ENCODE measurements at places on chromosomes 7 and 10.

DNA sequence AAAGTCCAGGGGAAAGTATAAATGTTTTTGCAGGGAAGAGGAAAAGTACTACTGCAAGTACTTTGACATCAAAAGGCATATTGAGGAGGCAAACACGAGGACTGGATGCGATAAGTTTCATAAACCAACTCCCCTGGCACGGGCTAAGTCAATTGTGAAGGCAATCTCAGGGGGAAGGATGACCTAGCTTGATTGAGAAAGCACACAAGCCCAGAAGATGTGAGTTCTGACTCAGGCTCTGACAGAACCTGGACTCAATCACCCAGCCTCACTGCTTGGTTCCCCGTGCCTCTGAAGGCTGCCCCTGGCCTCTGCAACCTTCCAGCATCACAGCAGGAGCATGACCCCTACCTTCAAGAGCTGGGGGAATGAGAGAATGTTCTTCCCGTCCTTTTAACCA lies 93.2 kb upstream of the ZNF438 start:
- DNase-seq: no peak

- DNase-seq: no peak
Observed at GRCh38 chr7:133124974-133125373, 43.1 kb upstream of the CHCHD3 start.

DNA sequence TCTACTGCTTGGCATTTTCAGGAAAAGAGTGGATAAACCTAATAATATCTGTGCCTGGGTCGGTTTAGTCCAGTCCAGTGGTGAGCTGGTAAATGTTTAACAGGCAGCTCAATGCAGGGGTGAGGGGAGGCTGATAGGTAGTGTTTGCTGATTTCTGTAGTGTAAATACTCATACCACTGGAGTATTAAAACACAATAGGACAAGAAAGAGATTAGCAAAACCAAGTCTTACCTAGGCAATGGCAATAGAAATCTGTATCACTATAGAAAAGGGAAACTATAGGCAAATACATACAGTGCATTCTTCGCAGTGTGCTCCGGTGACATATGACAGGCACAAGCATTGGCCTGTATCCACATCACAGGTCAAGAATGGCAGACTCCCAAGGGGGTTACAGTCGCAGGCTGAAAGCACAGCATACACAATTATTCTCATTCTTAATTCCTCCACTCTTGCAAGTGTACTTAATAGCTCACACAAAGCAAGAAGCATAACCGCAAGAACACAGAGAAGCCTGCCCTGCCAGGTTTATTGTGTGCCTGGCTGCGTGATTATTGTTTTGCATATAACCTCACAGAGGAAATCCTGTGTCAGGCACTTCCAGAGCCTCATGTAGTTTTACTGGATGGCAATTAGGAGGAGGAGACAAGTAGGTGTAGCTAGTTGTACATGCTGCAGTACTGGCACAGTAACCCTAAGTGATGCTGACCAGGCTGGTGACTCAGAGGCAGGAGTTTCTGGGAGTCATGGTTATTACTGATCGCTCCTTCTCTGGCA lies 35.0 kb downstream of the LAMB4 start:
- DNase-seq: no peak

DNA sequence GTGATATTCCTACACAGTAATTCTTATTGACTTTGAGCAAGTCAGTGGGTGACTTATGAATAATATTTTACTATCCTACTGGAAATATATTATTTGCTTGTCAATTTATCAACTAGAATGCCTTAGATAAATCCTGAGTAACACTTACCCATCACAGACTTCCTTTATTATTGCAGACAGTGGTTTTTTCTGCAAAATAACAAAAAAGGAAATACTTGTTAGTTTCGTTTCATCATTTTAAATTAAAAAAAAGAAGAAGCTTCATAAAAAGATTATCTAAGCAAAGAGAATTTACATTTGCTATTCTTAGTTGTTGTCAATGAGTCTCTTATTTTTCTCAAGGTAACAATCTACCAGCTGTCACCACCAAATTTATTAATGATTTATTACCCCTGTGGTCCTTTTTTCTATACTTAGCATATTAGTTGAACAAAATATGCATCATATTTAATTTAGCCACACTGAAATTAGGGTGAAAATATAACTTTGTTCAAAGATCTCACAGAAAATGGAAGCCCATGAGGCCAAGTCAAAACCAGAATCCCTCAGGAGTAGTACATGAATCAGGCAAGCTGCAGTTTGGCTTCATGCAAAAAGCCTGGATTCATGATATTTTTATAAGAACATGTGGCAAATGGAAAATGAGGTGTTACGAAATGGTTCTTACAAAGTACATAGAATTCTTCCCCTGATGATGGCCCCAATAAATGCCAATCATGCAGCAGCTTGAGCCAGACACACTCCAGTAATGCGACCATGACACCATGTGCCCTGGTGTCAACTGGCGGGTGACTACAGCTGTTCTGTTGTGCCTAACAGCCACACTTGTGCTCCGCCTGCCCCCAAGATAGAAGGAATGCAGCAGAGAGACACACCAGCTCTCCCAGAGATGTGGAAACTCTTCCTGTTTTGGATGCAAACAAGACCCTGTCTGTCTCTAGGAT lies 132.6 kb downstream of the ELMO1 start:
- DNase-seq: no peak

- no peak for DNase-seq
Observed at GRCh38 chr7:110388457-110388856, 702.5 kb upstream of the LRRN3 start.

- no peak for DNase-seq
Observed at GRCh38 chr10:111034598-111035310, 42.1 kb upstream of the ADRA2A start.

Measured in ecto neural progenitor cell (in vitro differentiated cells).